Coronary artery (tissue), 2 donors: ENCODE measurements at places on chromosomes 7 and 10.

DNA sequence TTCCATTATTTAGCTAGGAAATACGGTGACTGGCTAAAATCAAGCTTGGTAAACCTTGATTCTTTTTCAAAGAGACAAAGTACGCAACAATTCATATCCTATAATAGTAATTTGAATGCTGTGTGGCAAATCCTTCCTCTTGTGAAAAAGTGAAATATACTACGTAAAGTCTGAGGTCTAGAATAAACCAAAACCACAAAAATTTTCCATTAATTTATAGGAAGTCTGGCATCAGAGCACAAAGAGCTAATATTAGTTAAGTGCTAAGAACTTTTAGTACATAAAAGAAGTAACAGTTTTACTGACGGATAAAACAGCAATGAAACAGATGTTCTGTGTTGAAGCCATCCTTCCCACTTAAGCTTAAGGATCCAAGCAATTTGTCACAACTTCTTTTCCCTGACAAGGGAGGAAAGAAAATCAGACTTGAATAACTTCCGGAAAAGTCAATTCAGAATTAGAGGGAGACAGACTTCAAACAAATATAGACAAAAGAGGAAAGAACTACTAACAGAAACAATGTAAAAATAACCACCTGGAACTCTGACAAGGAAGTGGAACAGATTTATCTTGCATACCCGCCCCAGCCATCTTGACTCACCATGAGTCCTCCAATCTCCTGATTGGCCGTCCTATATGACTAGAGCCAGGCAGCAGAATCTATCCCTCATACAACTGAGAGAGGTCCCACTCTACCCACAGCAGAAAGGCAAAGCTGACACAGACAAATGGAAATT, 34.6 kb downstream of the RHEB start:
- no peak for DNase-seq

DNA sequence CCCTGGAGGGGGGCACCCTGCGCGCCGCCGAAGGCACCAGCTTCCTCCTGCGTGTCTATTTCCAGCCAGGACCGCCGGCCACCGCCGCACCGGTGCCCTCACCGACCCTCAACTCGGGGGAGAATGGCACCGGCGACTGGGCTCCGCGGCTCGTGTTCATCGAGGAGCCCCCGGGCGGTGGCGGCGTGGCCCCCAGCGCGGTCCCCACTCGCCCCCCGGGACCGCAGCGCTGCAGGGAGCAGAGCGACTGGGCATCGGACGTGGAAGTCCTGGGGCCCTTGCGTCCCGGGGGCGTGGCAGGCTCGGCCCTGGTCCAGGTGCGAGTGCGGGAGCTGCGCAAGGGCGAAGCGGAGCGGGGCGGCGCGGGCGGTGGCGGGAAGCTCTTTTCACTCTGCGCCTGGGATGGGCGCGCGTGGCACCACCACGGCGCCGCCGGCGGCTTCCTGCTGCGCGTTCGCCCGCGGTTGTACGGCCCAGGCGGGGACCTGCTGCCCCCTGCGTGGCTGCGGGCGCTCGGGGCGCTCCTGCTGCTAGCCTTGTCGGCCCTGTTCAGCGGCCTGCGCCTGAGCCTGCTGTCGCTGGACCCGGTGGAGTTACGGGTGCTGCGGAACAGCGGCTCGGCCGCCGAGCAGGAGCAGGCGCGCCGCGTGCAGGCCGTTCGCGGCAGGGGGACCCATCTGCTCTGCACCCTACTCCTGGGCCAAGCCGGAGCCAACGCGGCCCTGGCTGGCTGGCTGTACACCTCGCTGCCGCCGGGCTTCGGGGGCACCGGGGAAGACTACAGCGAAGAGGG, 594 bp downstream of the CNNM1 start:
- DNase-seq, result no peak

DNA sequence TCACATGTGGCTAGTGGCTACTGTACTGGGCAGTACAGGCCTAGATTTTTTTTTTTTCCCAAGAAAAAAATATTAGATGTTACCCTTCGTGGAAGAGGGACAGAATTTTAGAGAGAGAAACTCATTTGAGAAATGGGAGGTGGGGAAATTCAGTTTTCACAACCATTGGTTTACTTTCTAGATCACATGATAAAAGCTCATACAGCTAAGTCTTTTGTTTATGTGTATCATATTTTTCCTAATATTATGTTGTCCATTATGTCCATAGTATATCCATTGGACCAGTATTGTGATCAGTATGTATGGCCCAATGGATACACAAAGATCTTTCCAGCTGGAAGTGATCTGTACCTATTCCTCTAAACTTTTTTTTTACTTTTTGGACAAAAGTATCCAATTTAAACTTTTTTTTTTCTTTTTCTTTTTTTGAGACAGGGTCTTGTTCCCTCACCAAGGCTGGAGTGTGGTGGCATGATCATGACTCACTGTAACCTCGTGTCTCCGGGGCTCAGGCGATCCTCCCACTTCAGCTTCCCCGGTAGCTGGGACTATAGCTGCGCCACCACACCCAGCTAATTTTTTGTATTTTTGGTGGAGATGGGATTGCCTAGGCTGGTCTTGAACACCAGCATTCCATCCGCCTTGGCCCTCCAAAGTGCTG, 4.1 kb downstream of the CALU start:
- no peak for DNase-seq

GRCh38 chr7:6234384-6234783, 38.0 kb downstream of the CYTH3 start:
- DNase-seq, result no peak

- no peak for DNase-seq
Observed at GRCh38 chr10:114206902-114207301, 27.7 kb downstream of the TDRD1 start.

GRCh38 chr7:100602889-100603725, 944 bp downstream of the PCOLCE start:
- DNase-seq, result peak; percentile 87

DNA sequence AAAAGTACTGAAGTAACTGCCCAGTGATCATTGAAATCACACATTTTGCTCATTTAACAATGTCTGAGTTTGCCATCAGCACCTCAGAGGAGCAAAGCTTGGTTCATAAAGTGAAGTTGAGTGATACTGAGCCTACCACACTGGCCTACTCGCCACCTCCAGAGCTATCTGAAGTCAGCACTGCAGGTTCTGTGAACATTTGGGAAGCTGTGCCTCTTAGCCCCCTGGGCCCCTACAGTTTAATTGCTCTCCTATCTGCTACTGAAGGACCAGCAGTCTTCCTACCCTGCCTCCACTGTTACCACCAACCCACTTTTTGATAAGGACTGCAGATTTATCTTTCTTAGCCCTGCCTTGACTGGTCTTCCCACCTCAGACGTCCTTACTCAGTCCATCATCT, 2.0 kb upstream of the SEMA4G start:
- DNase-seq, result no peak

- DNase-seq, result no peak
Observed at GRCh38 chr7:34211018-34211417, 305.7 kb downstream of the BMPER start.

DNA sequence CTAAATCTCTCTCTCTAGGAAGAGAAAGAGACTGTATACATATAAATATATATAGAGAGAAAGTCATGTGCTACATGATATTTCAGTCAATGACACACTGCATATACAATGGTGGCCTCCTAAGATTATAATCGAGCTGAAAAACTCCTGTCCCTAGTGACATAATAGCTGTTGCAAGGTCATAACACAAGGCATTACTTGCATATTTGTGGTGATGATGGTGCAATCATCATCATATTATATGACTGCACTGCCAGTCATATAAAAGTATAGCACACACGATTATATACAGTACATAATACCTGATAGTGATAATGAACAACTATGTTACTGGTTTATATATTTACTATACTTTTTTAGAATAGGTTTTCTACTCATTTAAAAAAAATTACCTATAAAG, 316.7 kb downstream of the FGFR2 start:
- DNase-seq, result no peak

- DNase-seq, result no peak
Observed at GRCh38 chr10:24908793-24909423, 43.5 kb downstream of the PRTFDC1 start.

GRCh38 chr10:11499425-11500071, 111.9 kb downstream of the USP6NL start:
- DNase-seq, result no peak

GRCh38 chr7:34338961-34339526, 319.0 kb upstream of the NPSR1 start:
- DNase-seq, result no peak

DNA sequence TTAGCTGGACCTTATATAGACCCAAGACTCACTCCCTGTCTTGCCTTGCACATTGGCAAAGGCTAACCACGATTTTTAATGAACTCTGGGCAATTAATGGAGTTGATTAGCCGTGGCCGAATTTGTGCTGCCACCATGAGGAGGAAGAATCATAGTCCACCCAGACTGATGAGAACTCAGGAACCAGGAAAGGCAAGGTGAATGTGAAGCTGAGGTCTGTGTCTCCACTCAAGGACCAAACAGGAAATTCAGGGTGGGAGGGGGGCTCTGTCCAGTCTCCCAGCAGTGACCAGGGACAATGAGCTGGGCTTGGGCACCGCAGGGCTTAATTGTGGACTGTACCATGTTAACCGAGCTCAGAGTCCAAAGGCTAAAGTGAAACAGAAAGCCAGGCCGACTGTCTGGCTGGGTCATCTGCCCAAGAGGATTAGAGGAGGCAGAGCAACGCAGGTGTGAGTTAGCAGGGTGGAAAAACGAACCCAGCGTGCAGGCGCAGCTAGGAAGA, 127.0 kb upstream of the JCAD start:
- DNase-seq, result no peak

GRCh38 chr7:146539836-146540235, 423.2 kb downstream of the CNTNAP2 start:
- DNase-seq, result no peak

DNA sequence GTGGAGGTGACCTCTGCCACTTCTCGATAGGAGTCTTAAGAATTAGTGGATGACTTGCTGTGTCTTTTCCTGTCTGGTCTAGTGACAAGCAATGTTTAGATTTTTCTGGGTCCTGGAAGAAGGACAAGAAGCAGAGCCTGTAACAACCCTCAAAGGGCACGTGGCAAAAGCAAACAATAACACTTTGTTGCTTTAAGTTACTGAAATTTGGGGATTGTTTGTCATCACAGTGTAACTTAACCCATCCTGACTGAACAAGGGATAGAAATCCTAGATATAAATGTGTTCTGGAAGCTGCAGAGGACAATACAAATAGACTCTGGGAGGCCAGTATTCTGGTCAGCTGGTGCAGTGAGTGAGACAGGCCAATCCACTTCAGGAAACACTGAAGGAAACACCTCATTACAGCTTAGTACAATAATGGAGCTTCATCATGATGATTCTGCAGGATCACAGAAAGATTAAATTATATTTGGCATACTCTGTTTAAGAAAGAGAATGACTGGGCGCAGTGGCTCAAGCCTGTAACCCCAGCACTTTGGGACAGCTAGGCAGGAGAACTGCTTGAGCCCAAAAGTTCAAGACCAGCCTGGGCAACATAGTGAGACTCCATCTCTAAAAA, 23.3 kb downstream of the ENKUR start:
- no peak for DNase-seq

GRCh38 chr7:29806995-29807841, 910 bp downstream of the WIPF3 start:
- peak; percentile 74 for DNase-seq

DNA sequence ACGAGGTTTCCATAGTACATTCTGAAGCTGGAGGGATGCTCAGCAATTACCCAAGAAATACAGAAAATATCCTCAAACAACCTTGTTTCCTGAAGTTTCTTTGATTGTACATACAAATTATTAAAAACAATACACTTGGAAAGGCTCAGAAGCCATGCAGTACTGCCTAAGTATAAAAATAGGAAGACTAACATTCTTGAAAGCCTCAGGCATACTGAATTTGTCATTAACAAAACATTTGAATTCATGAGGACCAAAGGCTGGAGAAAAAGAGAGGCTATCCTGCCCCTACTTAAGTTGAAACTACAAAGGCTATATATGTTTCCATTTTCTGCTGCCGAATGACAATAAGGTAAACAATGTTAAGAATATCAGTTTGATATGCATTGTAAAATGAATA, 54.3 kb upstream of the SGCE start:
- no peak for DNase-seq

- DNase-seq, result no peak
Observed at GRCh38 chr7:94062372-94062771, 58.2 kb upstream of the BET1 start.

DNA sequence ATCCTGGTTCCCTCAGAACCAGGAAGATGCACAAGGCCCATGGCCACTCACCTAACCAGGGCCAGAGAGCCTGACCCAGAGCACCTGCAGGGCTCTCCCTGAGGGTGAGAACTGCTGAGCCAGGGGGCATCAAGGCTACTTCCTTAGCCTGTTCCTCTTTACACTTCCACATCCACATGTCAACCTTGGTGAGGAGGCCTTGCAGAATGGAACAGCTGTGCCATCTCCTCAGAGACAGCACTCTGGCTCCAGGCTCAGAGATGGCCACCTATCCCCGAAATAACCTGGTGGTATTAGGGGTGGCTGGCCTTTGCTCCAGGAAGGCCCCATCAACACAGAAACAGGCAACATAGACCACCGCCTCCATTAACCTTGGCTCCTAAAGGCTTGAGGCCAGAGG, 473.0 kb downstream of the RPS24 start:
- DNase-seq, result no peak

- no peak for DNase-seq
Observed at GRCh38 chr10:7036951-7037350, 373.9 kb downstream of the SFMBT2 start.

DNA sequence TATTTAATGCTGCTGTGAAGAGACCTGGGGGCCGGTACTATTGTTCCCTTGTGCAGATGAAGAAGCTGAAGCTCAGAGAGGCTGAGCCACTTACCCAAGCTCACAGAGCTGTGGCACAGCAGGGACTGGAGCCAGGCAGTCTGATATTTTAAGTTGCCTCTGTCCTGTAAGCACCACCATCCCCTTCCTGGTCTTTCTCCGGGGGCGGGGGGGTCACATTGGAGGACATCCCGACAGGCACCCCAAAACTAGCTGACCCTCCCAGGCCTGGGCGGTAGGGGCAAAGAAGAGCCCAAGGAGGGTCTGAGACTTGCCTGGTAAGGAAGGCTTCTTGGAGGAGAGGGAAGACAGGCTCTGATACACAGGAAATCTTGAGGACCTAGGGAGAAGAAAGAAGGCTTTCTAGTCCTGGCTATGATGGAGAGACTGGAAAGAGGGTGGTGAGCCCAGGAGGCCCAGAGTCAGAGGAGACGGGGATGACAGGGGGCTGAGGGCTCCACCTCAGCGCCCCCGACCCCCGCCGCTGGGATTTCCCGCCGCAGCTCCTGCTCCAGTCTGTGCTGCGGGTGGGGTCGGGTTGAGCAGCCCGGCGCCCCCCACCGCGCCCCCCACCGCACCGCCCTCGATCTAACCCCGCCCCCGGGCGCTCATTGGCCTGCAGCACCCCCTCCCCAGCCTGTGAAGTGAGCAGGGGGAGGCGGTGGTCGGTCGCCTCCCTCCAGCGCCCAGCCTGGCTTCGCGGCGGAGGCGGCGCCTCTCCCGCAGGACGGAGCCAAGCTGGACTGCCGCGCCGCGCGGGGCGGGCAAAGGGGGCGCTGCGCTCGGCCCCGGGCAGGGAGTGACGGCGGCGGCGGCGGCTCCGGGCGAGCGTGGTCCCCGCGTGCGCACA, at the start of gene ADCYAP1R1:
ADCYAP1R1 (plus strand) TSS at position 711 of the 889 bp plus-strand sequence. CDS start 10,957 bp downstream, outside the sequence.
- DNase-seq, result no peak

- no peak for DNase-seq
Observed at GRCh38 chr7:216360-217300, 24.3 kb downstream of the FAM20C start.
